Activated naive CD4-positive, alpha-beta T cell treated with anti-CD3 and anti-CD28 coated beads, Interleukin-2, amount 50 U/mL, for 72 hours (primary cell): ENCODE measurements at places on chromosomes 5 and 9. TPM values are rescaled to one million over a fixed set of nuclear protein-coding genes. Genes with fewer than 3 reads are reported as not detected.

The LHX2 gene
- total RNA-seq = not detected

The GABRP gene
- not detected for total RNA-seq

The IL13 gene
- total RNA-seq = 0.98 TPM

The IL3 gene
- total RNA-seq = 9.7 TPM
